ENCODE measurements at places on chromosomes 1 and 21. TPM values are rescaled to one million over a fixed set of nuclear protein-coding genes. Genes with fewer than 3 reads are reported as not detected.
A peak's percentile ranks its signal among the peaks of the same experiment; 100 is the strongest.

The PRKAA2 gene
- total RNA-seq = 0.05 TPM

The FALEC gene
- not detected for total RNA-seq

The SPRR4 gene
- total RNA-seq = not detected

The CTH gene
- 6.2 TPM for total RNA-seq

The TBX15 gene
- total RNA-seq = not detected

The CFAP74 gene
- 0.07 TPM for total RNA-seq

The TNFRSF8 gene
- not detected for total RNA-seq

The CFHR1 gene
- not detected for total RNA-seq

The FMOD gene
- 1.5 TPM for total RNA-seq

The LGR6 gene
- total RNA-seq = 0.50 TPM

The KDM1A gene
- 65.8 TPM for total RNA-seq

The SLC25A34 gene
- 0.67 TPM for total RNA-seq

The TIPRL gene
- 46.0 TPM for total RNA-seq

The NOL9 gene
- 34.9 TPM for total RNA-seq

DNA sequence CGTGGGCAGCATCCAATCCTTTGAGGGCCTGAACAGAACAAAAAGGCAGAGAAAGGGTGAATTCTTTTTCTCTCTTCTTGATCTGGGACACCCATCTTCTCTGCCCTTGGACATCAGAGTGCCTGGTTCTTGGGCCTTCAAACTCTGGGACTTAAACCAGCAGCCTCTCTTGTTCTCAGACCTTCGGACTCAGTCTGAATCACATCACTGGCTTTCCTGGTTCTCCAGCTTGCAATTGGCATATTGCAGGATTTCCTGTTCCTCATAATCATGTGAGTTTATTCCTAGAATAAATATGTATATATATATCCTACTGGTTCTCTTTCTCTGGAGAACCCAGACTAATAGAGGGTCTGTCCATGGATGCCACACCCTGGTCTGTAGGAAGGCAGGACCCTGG, 16.3 kb upstream of the TENT5C start:
- DNase-seq = no peak

DNA sequence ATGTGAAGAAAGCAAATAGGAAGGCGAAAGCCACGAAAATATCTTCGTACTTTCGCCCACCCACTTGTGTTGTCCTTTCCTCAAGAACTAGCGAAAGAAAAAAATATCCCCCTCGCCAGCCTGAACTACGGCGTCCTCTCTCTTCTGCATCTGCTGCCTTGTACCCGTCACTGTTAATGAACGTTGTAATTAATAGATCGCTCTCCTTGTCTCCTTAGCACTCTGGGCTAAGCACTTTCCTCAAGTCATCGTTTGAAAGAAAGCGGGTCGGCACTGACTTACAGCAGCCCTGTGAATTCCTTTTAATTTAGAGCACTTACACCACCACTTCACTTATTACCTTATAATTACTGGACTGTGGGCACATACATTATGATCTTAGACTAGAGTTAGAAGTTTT, 44.1 kb downstream of the ESRRG start:
- DNase-seq = no peak

GRCh38 chr1:73910466-73910865, 287.5 kb downstream of the LRRIQ3 start:
- peak; percentile 85 for DNase-seq

GRCh38 chr1:108188801-108189200, 11.3 kb downstream of the SLC25A24 start:
- no peak for DNase-seq

DNA sequence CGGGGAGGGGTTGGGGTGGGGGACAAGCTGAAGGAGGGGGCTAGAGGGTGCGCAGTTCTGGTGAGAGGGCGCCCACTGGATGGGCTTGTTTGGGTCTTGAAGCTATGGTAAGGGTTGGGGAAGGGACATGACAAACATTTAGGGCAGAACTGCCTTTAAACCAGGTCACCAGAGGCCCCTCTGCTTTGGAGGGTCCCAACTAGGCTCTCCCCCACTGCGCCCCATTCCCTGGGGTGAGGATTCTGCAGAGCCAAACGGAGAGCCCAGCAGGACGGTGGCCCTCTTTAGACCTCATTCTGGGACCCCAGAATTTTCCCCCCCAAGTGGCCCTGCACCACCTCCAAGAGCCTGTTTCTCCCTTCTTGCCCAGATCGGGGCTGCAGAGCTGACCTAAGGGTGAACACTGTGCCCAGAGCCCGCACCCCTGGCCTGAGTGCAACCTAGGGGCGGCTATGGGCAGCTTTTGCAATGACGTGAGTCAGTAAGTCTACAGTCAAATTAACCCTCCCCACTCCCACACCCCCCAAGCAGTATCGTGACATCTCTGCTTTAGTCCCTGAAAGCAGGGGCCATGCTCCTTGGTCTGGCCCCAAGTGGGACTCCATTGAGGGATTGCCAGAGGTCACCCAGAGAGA, 593.8 kb downstream of the MATN1 start:
- no peak for DNase-seq

DNA sequence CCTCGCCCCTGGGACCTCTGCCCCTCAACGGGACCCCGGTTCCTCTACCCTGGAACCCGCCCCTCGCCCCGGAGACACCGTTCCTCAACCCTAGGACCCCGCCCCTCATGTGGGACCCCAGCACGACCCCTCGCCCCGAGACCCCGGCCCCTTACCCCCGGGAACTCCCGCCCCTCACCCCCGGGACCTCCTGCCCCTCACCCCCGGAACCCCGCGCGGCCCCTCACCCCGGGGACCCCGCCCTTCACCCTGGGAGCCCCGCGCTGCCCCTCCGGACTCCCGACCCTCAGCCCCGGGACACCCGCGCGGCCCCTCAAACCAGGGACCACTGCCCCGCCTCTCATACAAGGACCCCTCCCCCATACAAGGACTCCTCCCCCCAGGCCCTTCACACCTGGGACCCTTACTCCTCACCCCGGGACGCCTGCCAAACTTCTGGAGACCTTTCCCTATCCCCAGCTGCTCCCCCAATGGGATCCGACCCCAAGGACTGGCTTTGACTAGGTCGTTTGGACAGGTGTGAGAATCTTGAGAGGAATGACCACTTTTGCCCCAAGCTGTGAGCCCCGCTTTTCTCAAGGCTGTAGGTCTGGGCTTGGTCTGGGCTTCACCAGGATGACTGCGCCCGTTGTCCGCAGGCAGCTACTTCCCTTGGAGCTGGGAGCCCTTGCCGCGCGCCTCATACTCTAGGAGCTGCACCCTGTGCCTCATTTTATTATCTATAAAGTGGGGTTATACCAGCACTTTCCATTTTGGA, 843 bp downstream of the DIP2A start:
- peak; percentile 31 for DNase-seq

DNA sequence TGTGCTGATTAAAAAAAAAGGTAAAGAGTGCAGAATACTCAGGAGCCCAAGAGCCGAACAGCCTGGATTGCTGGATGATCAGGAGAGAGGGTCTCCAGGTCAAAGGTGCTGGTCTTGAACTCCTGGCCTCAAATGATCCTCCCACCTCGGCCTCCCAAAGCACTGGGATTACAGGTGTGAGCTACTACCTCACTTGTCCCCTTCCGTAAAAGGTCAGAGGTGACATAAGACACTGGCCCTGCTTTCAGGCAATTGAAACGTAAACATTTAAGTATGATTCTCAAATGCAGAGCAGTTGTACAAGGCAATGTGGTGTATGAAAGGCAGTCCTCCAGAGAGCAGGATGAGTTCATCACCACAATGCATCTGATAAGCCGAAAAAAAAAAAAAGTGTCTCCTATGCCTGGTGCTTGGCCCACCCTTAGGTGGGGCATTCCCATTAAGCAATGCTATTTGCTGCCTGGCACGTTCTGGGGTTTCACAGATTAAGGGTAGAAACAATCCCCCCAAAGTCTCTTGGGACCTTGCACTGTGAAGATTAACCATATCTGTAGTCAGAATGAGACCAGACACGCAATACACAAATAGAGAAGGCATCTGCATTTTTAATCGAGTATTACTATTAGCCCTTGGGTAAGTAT, 47.7 kb downstream of the PARP1 start:
- no peak for DNase-seq

DNA sequence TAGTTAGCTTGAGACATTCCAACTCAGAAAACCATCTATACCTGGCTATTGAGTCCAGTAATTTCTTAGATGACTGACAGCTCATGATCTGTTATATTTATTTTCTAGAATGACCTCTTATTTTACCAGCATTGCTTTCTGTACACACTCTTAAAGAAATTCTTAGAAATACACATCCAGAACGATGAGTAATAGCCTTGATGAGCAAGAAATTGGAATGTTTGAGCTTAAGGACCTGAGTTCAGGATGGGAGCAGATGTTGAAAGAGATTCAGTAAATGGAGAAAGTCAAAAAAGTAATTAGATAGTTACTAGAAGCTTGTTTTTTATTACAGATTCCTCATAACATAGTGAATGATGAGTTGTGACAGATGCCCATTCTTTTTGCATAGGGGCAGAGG, 11.7 kb downstream of the PYHIN1 start:
- peak; percentile 50 for DNase-seq

DNA sequence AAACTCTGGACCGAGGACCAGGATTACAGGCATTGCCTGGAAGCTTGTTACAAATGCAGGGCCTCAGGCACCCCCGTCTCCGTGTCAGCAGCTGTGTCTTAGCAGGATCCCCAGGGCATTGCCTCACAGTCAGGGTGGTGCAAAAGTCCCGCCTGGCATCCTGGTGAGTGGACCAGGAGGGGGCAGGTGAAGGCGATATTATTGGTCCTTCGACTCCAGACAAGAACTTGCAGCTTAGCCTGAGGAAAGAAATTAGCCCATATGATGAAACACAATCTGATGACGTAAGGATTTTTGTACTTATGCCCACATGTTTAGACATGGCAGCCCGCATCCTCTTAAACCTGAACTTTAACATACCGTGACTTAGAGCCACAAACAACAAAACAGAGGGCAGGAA, 40.8 kb downstream of the RSPH1 start:
- DNase-seq = peak; percentile 10

DNA sequence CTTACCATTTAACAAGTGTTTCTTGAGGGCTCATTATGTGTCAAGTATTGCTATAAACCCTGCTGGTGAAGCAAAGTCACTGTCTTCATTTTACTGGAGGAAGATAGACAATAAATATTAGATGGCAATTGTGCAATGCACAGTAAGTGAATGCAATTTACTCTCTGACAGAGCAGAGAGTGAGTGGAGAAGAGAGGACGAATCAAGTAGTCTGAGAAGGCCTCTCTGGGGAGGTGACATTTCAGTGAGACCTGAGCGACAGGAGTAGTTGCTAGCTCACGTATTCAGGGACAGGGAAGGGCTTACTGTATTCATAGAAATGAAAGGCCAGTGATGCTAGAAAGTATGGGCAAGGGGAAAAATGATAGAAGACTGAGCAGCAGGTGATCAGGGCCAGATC, 1.2 kb upstream of the NMNAT2 start:
- no peak for DNase-seq

DNA sequence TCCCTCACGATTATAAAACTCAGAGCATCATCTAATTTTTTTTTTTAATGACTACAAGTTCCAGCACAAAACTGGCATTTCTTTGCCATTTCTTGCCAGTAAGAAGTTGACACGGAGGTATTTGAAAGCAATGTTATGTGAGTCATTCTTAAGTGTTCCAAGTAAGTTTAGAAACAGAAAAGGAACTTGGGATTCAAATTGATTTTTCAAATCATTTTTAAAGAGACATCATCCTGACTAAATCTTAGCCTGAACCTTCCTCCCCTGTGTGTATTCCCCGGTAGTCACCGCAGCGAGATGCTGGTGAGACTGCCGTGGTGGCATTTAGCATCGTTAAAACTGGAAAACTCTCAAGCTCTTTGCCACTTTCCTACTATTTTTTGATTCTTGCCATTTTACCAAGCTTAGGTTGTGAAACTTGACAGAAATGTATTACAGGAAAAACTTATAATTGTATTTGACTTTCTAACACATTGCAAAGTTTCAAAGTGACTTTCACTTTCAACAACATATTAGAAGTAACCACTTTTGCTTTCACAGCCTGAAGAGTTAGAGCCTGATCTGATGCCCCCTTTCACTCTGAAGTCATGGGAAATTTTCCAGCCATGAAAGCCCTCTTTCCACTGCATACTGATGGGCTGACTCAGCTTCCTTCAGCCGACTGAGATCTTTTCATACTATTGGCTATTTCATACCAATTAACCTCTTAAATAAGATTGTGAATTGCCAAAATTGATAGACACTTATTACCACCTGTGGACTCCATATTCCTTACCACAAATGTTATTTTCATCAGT, 61.4 kb downstream of the OLFML2B start:
- peak; percentile 68 for DNase-seq

DNA sequence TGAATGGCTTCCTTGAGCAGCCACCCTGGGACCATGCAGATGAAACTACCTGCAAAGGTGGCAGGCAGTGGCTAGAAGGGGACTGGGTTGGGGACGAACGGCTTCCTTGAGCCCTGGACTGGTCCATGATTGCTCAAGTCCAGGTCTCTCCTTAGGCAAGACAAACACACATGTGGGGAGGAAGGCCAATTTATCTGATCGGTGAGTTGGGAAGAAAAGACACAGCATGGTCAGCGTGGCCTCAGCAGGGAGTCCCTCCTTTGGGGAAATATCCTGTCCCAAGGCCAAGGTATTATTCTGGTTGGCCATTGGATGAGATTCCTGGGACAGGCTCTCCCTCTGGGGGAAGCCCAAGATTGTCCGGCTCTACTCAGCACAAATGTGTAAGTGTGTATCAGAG, 116.3 kb upstream of the ERG start:
- no peak for DNase-seq

DNA sequence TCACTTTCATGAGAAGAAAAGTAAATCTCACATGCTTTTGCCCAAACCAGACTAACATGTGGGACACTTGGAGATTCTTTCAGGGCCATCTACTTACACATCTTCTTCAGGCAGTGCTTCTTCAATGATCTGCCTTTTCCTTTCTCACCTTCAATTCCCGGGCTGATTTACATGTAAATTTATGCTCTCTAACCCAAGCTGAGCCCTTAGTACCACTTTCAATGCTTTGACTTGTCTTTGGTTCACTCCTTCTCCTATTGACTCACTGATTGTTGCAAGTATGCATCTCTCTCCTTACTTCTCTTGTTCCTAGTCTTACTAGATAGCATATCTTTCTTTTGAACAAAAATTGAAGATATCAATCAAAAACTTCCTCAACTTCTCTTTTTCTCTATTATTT, 154.2 kb upstream of the DEPDC1 start:
- no peak for DNase-seq

DNA sequence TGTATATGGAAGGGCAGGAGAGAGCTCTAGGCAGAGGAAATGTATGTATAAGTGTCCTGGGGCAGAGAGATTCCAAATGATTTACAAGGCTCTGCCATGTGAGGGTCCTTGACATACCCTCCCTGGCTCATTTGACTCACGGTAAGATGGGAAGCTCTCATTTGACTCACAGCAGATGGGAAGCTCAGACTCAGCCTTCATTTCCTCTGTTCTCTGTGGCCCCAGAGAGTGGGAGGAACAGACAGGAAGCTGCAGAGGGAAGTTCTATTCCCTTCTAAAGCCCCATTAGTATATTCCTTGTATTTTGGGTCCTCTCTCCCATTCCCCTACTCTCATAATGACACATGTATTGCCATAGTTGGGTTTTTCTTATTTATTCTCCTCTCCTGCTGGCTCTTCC, 44.9 kb downstream of the FOXD2 start:
- DNase-seq = no peak

- DNase-seq = peak; percentile 29
Measured at GRCh38 chr21:38322311-38322950, 65.6 kb downstream of the KCNJ15 start.

GRCh38 chr1:165697491-165697880, 876 bp downstream of the ALDH9A1 start:
- DNase-seq = peak; percentile 20

All from mammary epithelial cell (primary cell).